ENCODE measurements at places on chromosomes 12 and 14.

GRCh38 chr12:104180374-104180773 is 35.2 kb upstream of the TXNRD1 start:
- no peak for DNase-seq

- DNase-seq, result no peak
These were observed 393.1 kb upstream of the NOVA1 start for GRCh38 chr14:26990946-26991345.

- no peak for DNase-seq
These were observed 201.9 kb downstream of the AACS start for GRCh38 chr12:125267114-125267513.

DNA sequence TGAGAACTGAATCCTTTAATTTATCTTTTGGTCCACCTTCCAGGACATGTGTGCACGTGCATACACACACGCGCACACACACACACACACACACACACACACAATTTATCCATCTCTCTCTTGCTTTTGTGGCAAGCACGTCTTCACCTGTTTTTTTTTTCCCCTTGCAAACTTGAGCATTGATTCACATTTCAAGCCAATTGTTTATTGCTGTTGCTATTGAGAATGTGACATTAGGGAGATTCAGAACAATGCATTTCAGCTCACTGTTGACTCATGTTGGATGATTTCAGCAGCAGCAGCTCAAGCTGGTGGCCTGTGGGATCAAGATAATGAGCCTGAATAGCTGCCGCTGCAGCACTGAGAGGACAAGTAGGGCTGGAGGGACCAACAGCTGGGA is 128.9 kb downstream of the SNAPC1 start:
- DNase-seq, result no peak

Data from astrocyte of the cerebellum (primary cell).